Activated CD4-positive, alpha-beta T cell treated with anti-CD3 and anti-CD28 coated beads for 24 hours (primary cell): ENCODE measurements at places on chromosomes 11 and 22.

GRCh38 chr22:29148826-29149225 is 56.9 kb upstream of the EMID1 start:
- DNase-seq = no peak

DNA sequence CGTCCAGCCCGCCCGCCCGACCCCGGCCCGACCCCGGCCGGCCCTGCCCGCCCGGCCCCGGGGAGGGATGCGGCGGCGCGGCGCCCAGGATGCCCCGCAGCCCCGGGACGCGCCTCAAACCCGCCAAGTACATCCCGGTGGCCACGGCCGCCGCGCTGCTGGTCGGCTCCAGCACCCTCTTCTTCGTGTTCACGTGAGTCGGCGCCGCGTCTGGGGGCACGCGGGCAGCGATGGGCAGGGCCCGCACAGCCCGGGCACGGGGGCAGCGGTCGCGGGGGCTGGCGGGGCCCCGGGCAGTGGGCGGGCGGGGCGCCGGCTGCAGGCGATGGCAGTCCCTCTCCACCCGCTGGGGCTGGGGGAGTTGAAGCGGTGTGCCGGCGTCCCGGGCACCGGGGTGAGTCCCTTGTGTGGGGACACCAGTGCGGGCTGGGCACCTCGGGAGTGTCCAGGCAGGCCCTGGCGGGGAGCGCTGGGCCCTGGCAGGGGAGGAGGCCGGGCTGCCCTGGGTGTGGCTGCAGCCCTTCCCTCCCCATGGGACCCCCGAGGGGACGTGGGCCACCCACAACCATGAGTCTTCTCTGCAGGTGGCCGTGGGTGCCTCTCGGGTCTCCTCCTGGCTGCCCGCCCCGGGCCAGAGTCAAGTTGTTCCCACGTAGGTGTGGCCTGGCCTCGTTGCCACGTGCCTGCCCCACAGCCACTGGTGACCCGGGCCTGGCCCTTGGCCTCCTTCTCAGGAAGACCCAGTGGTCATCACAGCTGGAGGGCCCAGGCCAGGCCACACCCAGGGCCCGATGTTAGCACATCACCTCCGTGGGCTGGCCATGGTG is 468 bp downstream of the ZDHHC8 start:
- no peak for DNase-seq

- no peak for DNase-seq
Observed at GRCh38 chr11:96554236-96554820, 164.5 kb downstream of the JRKL start.

GRCh38 chr11:128901653-128902514 is 10.7 kb downstream of the KCNJ5 start:
- no peak for DNase-seq

GRCh38 chr11:8375460-8375859 is 111.8 kb upstream of the LMO1 start:
- no peak for DNase-seq

GRCh38 chr22:38427940-38428339 is 27.1 kb downstream of the KCNJ4 start:
- DNase-seq = no peak

GRCh38 chr11:67542971-67543370 is 19.7 kb upstream of the CABP2 start:
- DNase-seq = no peak

DNA sequence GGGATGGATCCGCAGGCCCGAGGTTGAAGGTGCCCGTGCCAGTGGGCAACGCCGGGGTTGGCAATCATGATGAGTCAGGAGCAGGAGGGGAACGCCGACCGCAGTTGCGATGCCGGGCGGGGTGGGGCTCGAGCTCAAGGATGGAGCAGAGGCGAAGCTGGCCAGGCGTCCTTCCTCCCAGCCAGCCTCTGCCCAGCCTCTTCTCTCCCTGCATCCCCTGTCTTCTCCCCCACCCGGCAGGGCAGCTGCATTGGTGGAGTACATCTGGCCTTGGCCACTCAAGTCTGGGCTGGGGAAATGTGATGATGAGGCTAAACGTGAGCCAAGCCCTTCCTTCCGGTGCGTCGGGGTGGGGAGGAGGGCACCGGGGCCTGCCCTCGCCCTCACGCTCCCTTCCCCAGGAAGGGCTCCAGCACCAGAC is 3.9 kb downstream of the IFITM10 start:
- no peak for DNase-seq
